ENCODE measurements at places on chromosomes 1 and 21. TPM values are rescaled to one million over a fixed set of nuclear protein-coding genes. Genes with fewer than 3 reads are reported as not detected.

DNA sequence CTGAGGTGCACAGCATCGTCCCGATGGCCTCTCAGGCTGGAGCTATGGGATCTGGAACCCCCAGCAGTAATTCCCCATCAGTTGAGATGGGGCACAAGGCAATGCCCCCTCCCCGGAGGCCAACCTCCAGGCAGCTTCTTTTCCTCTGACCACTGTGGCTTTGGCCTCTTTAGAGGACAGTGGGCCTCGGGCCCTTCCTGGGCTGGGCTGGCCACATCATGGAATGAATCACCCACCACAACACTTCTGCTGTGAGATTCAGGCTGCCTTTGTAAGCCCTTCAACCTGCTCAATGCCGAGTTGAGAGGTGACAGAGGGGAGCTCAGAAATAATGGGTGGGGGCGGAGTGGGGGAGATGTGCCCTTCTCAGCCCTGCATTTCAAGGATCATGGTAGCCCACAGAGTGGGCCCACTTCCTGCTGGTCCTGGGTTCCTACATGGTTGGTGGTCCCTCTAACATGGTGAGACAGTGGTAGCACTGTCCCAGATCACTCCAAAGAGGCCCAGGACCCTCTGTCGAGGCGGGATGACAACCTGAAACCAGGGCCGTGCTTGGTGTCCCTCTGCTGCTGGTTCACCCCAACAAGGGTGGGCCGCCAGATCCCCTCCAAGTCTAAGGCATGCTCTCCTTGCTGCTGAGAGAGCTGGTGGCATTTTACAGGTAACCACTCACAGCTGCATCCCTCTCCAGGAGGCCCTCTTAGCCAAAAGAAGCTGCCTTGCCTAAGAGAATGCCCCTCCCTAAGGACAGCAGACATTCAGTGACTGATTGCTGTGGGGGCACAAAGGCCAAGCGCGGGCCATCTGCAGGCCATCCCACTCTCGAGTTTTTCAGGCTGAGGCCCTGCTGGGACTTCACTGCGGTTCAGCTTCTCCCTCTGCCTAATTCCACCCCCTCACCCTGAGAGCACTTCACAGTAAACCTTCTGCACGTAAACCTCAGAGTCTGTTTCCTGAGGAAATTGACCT, 29.7 kb upstream of the EVA1B start:
- no peak for DNase-seq

GRCh38 chr1:11472741-11473140, 6.2 kb upstream of the DISP3 start:
- DNase-seq: peak; percentile 32

- no peak for DNase-seq
Measured at GRCh38 chr21:17085707-17086106, 427.1 kb upstream of the CXADR start.

DNA sequence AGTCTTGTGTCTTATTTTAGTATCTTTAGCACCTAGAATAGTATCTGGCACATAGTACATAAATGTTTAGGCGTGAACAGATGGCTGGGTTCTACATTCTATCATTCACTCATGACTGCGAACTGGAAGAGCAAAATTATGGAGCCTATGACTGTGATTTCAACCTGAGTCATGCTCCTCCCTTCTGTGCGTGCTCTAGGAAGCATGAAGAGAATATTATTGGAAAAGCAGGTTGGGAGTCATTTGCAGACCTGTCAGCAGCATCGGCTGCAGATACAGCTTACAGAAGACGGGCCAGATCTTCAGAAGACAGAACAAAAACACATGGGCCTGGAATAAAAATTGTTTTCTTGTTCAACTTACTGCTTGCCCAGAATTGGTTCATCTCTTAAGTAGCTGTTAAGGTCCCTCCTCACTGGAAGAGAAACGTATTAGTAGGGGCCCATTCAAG, 344.0 kb upstream of the USP24 start:
- peak; percentile 57 for DNase-seq

DNA sequence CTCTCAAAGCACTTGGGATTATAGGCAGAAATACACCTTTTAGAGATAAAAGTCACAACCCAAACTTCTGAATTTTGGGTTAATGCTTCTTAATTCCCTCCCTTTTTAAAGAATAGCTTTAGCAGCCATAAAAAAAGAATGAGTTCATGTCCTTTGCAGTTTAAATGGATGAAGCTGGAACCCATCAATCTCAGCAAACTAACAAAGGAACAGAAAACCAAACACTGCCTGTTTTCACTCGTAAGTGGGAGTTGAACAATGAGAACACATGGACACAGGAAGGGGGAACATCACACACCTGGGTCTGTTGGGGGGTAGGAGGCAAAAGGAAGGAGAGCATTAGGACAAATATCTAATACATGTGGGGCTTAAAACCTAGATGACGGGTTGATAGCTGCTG, 55.8 kb downstream of the SLC27A3 start:
- no peak for DNase-seq

GRCh38 chr1:175388285-175388684, 195.7 kb upstream of the KIAA0040 start:
- peak; percentile 64 for DNase-seq

- no peak for DNase-seq
Measured at GRCh38 chr1:1037366-1038327, 17.7 kb downstream of the AGRN start.

- no peak for DNase-seq
Measured at GRCh38 chr1:172903581-172904220, 147.0 kb downstream of the TNFSF18 start.

GRCh38 chr21:40567501-40567900, 279.5 kb downstream of the DSCAM start:
- no peak for DNase-seq

GRCh38 chr21:35563885-35564451, 496.4 kb downstream of the SETD4 start:
- no peak for DNase-seq

DNA sequence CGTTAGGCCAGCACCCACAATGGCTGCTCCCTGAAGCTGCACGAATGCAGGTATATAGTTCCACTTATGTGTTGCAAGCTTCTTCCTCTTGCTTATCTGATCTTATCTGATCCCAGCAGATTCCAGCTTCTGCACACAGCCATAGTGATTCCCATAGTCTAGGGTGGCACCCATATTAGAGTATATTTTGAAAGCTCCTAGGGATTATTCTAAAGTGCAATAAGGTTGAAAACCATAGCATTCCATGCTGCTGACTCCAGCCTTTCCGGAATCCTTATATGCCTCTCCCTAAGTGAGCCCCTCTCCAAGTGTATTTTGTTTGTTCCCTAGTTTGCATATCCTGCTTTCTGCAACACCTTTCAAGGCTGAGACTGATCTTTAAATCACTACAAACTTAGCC, 432.0 kb downstream of the SETD4 start:
- no peak for DNase-seq

DNA sequence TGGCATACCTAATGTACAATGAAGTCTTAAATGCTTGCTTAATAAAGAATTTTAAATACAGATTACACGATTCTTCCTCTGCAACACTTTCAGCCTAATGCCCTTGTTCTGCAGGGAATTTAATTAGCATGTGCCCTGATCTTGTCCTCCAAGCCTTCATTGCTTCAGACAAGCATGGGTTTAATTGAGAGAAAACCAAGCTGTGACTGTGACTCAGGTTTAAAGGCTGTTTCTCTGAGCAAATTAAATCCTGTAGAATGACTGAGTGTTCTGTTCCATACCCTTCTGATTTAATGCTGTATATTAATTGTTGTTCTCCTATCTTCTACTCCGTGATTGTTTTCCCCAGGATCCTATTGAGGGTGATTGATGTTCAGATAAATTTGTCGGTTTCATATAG, 269.0 kb upstream of the PRMT6 start:
- DNase-seq: no peak

DNA sequence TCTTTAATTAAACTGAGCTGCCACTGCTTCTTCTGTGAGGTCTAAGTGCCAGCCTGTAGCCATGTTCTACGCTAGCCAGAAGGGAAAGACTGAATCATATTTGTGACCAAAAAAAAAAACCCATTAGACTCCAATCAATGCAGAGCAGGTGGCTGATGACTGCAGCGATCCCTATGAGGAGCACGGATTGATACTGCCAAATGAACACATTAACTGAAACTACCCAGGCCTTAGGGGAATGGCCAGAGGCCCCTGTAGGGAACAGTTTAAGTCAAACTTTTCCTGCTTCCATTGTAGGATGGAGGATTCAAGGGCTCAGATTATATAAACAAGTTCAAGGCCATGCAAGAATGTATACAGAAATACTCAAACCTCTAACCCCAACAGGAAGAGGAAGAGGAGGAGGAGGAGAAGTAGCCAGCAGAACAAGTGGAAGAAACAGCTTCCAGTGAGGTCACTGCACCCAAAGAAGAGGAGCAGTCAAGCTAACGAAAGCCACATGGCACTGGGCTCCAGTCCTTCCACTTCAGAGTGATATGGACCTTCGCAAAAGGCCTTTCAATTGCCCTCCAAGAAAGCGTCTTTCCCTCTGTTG, 328.3 kb downstream of the SMYD3 start:
- no peak for DNase-seq

DNA sequence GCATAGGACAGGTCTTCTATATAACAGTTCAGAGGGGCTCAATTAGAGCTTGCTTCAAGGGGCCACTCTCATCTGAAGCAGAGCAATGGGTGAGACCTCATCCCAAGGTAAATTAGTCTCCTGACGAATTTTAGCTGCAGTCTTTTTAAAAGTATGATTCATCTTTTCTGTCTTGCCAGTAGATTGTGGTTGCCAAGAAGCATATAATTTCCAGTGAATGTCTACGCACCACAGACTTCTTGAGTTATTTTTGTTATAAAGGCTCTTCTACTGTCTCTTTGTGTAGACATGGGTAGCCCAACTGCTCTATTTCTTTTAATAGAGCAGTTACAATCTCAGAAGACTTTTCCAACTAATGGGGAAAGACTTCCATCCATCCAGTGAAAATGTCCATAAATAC, 108.9 kb upstream of the FMN2 start:
- DNase-seq: no peak

DNA sequence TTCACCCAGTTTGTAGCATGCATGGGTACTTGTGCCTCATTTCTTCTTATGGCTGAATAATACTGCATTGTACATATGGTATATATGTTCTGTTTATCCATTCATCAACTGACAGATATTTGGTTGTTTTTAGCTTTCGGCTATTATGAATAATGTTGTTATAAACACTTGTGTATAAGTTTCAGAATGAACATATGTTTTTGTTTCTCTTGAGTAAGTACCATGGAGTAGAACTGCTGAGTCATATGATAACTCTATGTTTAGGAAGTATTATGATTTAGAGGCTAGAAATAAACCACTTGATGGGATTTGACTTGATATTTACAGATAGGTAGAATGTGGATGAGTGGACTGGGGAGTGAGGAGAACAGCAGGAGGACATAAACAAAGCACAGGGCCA, 48.6 kb downstream of the WNT2B start:
- no peak for DNase-seq

DNA sequence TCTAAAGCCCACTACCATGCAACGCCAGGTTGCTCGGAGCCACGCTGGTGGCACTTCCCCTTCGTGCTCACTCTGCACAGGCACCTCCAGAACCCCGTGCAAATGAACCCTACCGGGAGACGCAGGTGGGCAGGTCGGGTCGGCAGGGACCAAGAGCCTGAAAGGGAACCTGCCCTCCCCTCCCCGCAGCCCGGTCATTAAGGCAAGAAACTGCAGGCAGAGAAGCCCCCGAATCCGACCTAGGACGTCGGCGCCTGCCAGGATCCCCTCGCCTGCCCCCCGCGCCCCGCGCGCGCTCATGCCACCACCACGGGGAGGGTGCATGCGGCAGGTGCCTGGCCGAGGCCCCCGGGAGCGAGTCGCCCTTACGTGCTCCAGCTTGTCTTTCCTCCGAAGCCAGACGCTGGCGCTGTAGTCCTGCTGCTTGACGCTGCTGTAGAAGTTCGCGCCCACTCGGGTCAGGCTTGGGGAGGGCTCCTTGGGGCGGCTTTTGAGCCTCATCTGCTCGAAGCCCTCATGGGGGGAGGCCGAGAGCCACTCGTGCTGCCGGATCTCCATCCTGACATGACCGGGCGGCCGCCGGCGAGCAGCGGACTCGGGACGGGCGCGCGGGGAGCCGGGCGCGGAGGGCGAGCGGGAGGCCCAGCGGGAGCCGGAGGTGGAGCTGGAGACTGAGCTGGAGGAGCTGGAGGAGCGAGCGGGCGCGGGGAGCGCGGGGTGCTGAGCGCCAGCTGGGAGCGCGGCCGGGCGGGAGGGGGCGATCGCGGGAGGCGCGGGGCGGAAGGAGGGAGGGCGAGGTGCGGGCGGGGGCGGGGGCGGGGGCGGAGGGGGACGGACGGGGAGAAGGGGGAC, 552 bp downstream of the PLD5 start:
- DNase-seq: peak; percentile 59

GRCh38 chr1:199929556-199929955, 98.0 kb upstream of the NR5A2 start:
- DNase-seq: no peak

DNA sequence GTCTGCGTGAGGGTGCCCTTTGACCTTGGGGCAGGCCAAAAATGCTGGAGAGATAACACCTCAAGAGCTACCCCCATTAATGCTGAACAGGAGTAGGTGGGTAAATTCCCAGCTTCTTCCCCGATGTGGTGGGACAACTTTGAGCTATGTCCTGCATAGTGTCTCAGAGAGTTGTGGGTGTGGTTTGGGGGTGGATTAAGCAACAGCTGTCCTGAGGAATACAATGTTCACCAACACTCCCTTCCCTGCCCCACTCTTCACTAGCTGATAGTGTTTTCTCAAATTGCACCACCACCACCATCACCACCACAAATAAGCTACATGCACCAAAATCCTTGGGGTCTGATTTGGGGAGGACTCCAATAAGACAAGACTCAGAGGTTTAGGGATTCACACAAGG, 258.4 kb downstream of the HLX start:
- DNase-seq: no peak

- DNase-seq: no peak
Measured at GRCh38 chr1:109642626-109643025, 13.3 kb upstream of the GSTM4 start.

DNA sequence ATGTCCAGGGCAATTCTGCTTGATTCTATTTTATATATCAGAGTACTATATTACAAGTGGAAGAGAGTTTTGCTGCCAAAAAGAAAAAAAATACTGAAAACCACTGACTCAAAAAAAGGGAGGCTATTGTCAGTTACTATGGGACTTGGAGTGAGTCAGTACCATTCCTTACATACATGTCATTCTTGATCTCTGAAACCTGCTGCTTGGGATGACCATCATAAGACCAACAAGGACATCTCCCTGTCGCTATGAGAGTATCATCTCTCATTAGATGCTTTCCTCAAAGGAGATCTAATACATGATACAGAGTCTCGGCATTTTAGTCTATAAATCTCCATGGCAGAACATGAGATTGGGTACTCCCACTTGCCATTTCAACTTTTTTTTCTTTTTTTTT, 11.8 kb upstream of the INPP5B start:
- DNase-seq: no peak

GBP7 gene
- total RNA-seq: not detected

TPTE gene
- not detected for total RNA-seq

IFI44L gene
- total RNA-seq: 25.7 TPM

DNASE2B gene
- not detected for total RNA-seq

KTI12 gene
- 5.6 TPM for total RNA-seq

USH2A gene
- 1.9 TPM for total RNA-seq

HSF2BP gene
- total RNA-seq: 2.5 TPM

ADGRL4 gene
- total RNA-seq: 4.4 TPM

PLD5 gene
- total RNA-seq: 16.5 TPM

NHLH2 gene
- 59.6 TPM for total RNA-seq
